ENCODE measurements at places on chromosomes 1 and 21. TPM values are rescaled to one million over a fixed set of nuclear protein-coding genes. Genes with fewer than 3 reads are reported as not detected.
A peak's percentile ranks its signal among the peaks of the same experiment; 100 is the strongest.

Gene NTNG1
- 1.3 TPM for total RNA-seq

Gene CD1B
- not detected for total RNA-seq

Gene ZFP69B
- 14.3 TPM for total RNA-seq

Gene AADACL4
- not detected for total RNA-seq

Gene MIXL1
- 0.41 TPM for total RNA-seq

Gene AKR7A2
- total RNA-seq: 75.7 TPM

Gene ERRFI1
- 24.0 TPM for total RNA-seq

Gene C1QA
- total RNA-seq: not detected

Gene SRGAP2B
- total RNA-seq: 56.6 TPM

Gene ADPRS
- 33.8 TPM for total RNA-seq

- peaks cover 9% of the 10 kb centered on the region for H3K36me3 ChIP-seq
- H3K27ac ChIP-seq: no peak overlapping the region
- no peak for DNase-seq
- no peak overlapping the region for H3K4me3 ChIP-seq
- no peaks in the 10 kb centered on the region for H3K27me3 ChIP-seq
Observed at GRCh38 chr1:205642679-205643307, 11.0 kb upstream of the ELK4 start.

DNA sequence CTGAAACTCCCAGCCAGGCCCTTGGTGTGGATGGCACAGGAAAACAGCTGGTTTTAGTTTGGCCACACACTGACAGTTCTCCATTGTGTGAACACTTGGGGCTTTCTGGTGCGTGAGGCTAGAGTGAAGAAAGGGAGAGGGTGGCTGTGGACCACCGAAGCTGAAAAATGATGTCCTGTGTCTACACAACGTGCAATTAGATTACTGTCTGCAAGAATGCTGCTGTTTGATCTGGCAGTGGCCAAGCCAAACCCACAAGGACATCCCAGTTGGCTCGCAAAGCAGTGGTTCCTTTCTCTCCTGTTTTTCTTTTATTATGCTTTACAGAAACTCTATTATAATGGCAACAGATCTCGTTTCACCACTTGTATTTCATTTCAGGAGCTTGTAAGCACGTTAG lies 58.9 kb downstream of the ERG start:
- H3K27ac ChIP-seq: no peak overlapping the region
- no peak overlapping the region for H3K4me3 ChIP-seq
- DNase-seq: no peak
- no peaks in the 10 kb centered on the region for H3K36me3 ChIP-seq
- no peaks in the 10 kb centered on the region for H3K27me3 ChIP-seq

- DNase-seq: no peak
- H3K27ac ChIP-seq: no peak overlapping the region
- peaks cover 9% of the 10 kb centered on the region for H3K4me1 ChIP-seq
- H3K27me3 ChIP-seq: no peaks in the 10 kb centered on the region
- H3K4me3 ChIP-seq: no peak overlapping the region
- no peaks in the 10 kb centered on the region for H3K36me3 ChIP-seq
Observed at GRCh38 chr1:235045921-235046601, 82.6 kb downstream of the TOMM20 start.

DNA sequence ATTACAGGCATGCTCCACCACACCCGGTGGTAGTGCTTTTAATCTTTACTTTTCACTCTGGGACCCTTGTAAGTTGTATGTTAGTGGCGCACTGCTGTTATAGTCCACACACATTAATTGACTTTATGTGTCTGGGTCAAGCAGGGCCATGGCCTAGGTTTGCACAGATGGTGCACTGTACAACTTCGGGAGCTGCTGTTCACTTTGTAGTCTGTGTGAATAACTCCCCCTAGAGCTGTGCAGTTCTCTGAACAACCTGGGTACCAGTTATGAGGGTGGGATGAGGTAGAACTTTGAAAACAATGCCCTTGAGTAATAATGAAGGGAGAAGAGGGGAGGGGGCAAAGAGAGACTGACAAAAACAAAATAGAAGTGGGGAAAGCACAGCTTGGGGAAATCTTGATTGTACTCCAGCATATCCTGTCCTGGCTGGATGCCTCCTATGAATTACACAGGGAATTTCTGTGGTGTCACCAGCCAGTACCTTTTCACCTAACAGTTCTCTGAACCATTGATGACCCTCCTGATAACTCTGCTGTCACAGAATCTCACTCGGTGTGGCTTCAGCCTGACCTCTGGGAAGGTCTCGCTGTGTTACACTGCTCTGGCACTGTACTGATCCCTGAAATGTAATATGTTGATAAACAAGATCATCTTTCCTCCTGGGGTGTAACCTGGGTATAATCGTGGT lies 2.2 kb downstream of the PTGFRN start:
- peaks cover 13% of the 10 kb centered on the region for H3K4me1 ChIP-seq
- no peaks in the 10 kb centered on the region for H3K36me3 ChIP-seq
- no peak for DNase-seq
- H3K27ac ChIP-seq: no peak overlapping the region
- no peaks in the 10 kb centered on the region for H3K27me3 ChIP-seq
- H3K4me3 ChIP-seq: no peak overlapping the region

- peaks cover 3% of the 10 kb centered on the region for H3K36me3 ChIP-seq
- H3K27me3 ChIP-seq: peaks cover 3% of the 10 kb centered on the region
- no peaks in the 10 kb centered on the region for H3K4me1 ChIP-seq
- DNase-seq: no peak
Observed at GRCh38 chr1:182406012-182406411, 5.5 kb upstream of the TEDDM1 start.

GRCh38 chr1:206631085-206631509 lies 4.2 kb upstream of the DYRK3 start:
- H3K36me3 ChIP-seq: no peaks in the 10 kb centered on the region
- H3K27ac ChIP-seq: no peak overlapping the region
- peak overlapping the region; percentile 17 for H3K4me3 ChIP-seq
- peaks cover 24% of the 10 kb centered on the region for H3K4me1 ChIP-seq
- peaks cover 18% of the 10 kb centered on the region for H3K27me3 ChIP-seq

DNA sequence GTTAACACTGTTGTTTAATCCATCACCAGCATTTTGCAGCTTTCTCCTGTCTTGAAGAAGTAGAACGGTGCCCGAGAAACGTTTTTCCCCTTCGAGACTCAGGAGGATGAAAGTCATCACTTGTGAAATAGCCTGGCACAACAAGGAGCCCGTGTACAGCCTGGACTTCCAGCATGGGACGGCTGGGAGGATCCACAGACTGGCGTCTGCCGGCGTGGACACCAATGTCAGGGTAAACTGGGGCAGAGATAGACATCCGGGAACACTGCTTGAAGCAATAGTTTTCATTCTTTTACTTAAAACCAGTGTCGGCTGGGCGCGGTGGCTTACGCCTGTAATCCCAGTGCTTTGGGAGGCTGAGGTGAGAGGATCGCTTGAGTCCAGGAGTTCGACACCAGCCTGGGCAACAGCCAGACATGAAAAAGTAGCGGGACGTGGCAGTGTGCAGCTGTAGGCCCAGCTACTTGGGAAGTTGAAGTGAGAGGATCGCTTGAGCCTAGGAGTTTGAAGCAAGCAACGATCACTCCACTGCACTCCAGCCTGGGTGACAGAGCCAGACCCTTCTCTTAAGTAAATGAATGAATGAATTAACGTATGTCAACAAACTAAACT lies 945 bp downstream of the CHAF1B start:
- no peaks in the 10 kb centered on the region for H3K27me3 ChIP-seq
- H3K4me3 ChIP-seq: peak overlapping the region; percentile 90
- peaks cover 18% of the 10 kb centered on the region for H3K36me3 ChIP-seq
- DNase-seq: no peak
- peaks cover 42% of the 10 kb centered on the region for H3K4me1 ChIP-seq

- no peak overlapping the region for H3K4me3 ChIP-seq
- peaks cover 60% of the 10 kb centered on the region for H3K27me3 ChIP-seq
- no peak for DNase-seq
- H3K4me1 ChIP-seq: peaks cover 12% of the 10 kb centered on the region
- H3K36me3 ChIP-seq: no peaks in the 10 kb centered on the region
Observed at GRCh38 chr1:151728151-151729054, 7.1 kb downstream of the RIIAD1 start.

GRCh38 chr1:160460214-160460642 lies 59.9 kb downstream of the VANGL2 start:
- DNase-seq: no peak
- H3K4me1 ChIP-seq: peaks cover 12% of the 10 kb centered on the region
- H3K27ac ChIP-seq: no peak overlapping the region
- H3K36me3 ChIP-seq: no peaks in the 10 kb centered on the region

DNA sequence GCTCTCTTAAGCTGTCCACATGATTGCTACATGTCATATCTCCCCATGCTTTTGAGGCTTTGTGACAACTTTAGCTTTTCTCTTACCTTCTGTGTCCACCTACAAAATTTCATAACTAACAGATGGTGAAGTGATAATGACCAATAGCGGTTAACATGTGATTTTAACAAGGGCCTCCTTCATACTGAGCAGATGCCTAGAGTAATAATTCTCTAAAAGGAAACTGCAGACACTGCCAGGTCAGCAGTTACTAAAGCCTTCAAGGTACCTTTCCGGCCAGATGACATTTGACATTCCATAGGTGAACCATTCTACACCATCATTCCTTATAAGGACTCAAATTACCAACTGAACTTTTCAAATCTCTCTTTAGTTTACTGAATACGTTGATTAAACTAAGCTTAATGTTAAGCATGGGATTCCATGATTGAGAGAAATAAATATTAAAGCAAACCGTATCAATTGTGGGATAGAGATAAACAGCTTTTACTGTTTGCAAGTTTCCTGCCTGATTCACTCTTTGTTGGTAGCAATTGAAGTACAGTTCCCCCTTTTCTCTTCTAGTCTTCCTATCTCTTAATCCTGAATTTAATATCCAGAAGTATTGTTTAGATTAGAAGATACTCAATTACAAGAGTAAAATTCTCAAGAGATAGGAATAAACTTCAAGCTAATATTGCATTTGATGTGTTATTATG lies 205.1 kb downstream of the PLA2G4A start:
- H3K27me3 ChIP-seq: no peaks in the 10 kb centered on the region
- H3K27ac ChIP-seq: no peak overlapping the region
- DNase-seq: no peak
- H3K36me3 ChIP-seq: peaks cover 5% of the 10 kb centered on the region
- no peaks in the 10 kb centered on the region for H3K4me1 ChIP-seq

DNA sequence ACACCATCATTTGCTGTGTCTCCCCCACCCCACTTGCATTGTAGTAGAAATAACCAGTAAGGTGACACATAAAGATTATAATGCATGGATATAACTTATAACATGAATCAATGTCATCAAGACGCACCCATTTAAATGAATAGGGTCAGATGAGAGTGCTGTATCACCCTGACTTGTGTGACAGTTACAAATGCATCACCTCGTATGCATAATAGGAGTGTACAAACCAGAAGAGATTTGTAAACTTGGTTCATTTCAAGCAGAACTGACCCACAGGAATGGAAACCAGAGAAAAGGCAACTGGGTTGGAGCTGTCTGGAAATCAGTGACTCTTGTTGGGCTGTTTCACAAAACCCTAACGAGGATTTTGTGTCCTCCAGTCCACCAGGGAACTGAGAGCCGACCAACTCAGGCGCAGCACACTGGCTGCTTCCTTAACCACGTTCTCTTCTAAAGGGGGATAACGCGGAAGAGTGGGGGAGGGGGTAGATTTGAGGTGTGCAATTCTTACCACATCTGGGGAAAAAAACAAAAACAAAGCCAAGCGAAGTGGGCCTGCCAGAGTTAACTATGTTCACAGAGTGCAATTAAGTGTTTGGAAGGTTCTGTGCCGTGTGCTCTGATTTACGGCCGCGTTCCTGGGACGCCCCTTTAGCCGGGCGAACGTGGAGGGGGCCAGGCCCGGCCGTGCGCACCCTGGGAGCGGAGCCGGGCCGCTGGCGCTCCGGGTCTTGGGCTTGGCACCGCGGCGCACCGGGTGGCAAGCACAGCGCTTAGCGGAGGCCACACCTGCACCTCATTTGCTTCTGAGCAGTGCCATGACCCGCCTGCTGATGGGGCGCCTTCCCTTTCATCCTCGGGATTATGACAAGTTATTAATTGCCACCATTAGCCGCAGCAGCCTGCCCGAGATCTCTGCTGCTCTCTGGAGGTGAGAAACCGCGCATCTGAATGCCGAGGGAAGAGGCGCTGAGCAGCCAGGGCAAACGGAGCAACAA lies 248.8 kb upstream of the FOXD3 start:
- H3K4me1 ChIP-seq: peaks cover 11% of the 10 kb centered on the region
- no peak for DNase-seq
- peaks cover 58% of the 10 kb centered on the region for H3K27me3 ChIP-seq
- H3K27ac ChIP-seq: no peak overlapping the region
- no peaks in the 10 kb centered on the region for H3K36me3 ChIP-seq

GRCh38 chr1:229938551-229938950 lies 128.5 kb upstream of the GALNT2 start:
- no peak overlapping the region for H3K27ac ChIP-seq
- DNase-seq: no peak
- no peak overlapping the region for H3K4me3 ChIP-seq

- peaks cover 21% of the 10 kb centered on the region for H3K4me1 ChIP-seq
- no peak overlapping the region for H3K4me3 ChIP-seq
- no peak overlapping the region for H3K27ac ChIP-seq
- H3K27me3 ChIP-seq: no peaks in the 10 kb centered on the region
- no peaks in the 10 kb centered on the region for H3K36me3 ChIP-seq
Observed at GRCh38 chr1:56320464-56321149, 258.8 kb downstream of the PLPP3 start.

DNA sequence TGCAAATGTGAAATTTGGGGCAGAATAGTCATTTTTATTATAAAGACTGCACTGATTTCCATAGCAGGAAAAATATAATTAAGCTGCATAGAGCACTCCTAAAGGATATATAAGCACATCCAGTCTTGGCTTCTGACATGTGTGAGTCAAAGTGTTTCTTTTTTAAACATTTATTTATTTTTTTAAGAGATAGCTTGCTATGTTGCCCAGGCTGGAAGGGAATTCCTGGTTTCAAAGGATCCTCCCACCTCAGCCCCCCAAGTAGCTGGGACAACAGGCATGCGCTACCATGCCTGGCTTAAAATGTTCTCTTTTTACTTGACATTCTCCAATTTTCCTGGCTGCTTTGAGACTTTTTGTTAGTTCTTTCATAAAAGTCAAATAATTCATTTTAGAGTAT lies 126.1 kb downstream of the HMCN1 start:
- H3K4me3 ChIP-seq: no peak overlapping the region
- no peaks in the 10 kb centered on the region for H3K36me3 ChIP-seq
- no peak for DNase-seq
- no peak overlapping the region for H3K27ac ChIP-seq
- H3K4me1 ChIP-seq: no peaks in the 10 kb centered on the region
- H3K27me3 ChIP-seq: no peaks in the 10 kb centered on the region

GRCh38 chr1:3119725-3120124 lies 50.7 kb downstream of the PRDM16 start:
- no peaks in the 10 kb centered on the region for H3K36me3 ChIP-seq
- peaks cover 47% of the 10 kb centered on the region for H3K4me1 ChIP-seq
- peak overlapping the region; percentile 34 for H3K4me3 ChIP-seq
- H3K27me3 ChIP-seq: peaks cover 2% of the 10 kb centered on the region
- no peak overlapping the region for H3K27ac ChIP-seq

DNA sequence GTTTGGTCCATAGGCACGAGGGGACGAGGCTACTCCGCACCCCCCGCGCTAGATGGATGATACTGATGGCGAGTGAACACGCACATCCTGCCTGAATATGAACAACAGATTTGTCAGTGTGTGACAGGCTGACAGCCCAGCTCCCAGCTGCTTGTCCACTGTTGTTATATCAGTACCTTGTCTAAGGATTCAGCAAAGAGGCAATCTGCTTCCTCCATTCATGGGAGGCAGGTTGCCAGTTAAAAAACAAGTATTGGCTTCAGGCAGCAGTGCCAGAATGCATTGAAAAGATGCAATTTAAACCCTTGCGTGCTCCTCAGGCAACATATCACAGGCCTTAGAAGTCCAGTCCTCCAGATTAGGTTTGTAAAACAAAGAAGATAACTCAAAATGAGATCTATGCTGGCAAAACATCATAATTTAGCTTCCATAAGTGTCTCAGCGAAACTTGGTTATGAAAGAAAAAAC lies 223.3 kb downstream of the GPATCH2 start:
- no peak overlapping the region for H3K4me3 ChIP-seq
- DNase-seq: no peak

Measured in neural crest cell (in vitro differentiated cells).